ENCODE measurements at places on chromosomes 5 and 9.
A peak's percentile ranks its signal among the peaks of the same experiment; 100 is the strongest.

GRCh38 chr5:172156541-172156994, 31.5 kb downstream of the STK10 start:
- DNase-seq: no peak

- peak; percentile 78 for DNase-seq
Measured at GRCh38 chr5:135425641-135426040, 21.5 kb downstream of the DCANP1 start.

GRCh38 chr9:5388026-5388819, 48.5 kb upstream of the RLN1 start:
- no peak for DNase-seq

GRCh38 chr9:19634881-19635280, 154.0 kb downstream of the SLC24A2 start:
- no peak for DNase-seq

DNA sequence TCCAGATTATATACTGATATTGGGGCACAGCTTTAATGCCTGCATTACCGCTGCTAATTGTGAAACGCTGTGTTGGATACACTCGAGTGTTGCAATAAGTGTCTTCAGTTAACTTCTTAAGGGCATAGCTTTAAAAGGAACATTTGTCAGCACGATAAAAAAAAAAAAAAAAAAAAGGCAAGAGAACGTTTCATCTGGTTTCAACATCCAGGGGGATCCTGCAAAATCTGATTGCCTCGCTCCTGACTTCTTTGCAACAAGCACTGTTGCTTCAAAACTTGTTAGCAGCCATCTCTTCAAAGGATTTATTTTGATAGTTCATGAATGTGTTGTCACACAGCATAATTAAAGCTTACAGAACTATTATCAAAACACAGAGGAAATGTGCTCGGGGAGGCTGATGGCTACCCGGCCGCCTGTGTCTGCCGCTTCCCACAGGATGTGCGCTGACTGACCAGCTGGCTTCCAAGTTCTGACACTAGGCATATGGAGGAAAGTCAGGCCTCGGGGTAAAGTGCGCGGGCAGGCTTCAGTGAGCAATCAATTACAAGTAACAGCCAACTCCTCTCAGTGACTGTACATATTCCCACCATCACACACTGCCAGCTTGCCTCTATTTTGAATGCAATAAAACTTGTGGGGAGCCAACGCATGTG, 77.7 kb downstream of the EBF1 start:
- DNase-seq: no peak

GRCh38 chr5:67502951-67503350, 306.4 kb upstream of the CD180 start:
- no peak for DNase-seq

GRCh38 chr5:79108792-79109191, 2.8 kb upstream of the BHMT start:
- no peak for DNase-seq

DNA sequence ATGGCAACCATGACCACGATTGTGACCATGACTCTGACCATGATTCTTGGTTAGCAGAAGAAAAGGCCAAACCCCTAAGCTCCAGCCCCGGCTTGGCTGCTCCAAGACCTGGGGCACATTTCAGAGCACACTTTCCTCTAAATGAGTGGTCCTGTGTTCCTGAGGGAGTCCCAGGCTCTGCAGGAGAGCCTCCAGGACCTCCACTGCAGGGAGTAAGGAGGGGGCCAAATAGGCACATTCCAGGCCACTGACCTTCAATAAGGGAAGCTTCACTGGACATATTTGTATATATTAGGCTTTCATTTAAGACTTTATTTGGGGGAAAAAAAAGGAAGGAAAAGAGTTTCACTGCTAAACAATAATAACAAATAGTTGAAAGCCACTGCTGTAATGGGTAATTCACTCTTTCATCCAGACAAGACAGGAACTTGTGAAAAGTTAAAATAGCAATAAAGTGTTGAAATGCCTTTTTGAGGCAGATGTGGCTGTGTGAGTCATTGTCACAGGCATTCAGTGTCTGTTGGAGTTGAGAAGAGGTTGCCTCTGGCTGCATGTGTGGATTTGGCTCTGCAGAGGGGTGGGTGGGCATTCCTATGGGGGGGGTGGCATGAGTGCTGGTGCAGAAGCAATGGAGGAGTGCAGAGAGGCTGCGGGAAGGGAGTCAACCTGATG, 63.9 kb upstream of the TGFBR1 start:
- peak; percentile 21 for DNase-seq

DNA sequence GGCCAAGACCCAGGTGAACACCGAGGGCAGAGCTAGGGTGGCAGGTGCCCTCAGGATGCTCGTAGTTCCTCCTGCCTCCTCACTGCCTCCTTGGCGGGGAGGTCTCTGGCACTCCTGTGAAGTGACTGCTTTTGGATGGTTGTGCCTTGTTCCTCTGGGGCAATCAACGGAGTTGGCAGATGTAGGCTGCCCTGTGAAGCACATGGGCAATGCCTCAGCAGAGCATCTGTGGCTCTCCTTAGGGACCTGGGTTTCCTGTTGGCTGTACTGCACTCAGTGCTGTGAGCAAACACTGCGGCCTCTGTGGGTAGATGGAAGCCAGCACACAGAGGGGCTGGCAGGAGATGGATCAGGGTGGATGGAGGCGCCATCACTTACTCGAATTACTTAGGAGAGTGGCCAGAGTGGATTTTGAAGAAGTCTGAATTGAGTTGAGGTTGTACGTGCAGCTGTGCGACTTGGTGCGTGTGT, 71.4 kb upstream of the COL5A1 start:
- DNase-seq: no peak

GRCh38 chr5:81604193-81604592, 146.7 kb downstream of the SSBP2 start:
- no peak for DNase-seq

- no peak for DNase-seq
Measured at GRCh38 chr5:42756606-42757601, at the start of gene CCDC152. TSS of gene CCDC152 (plus strand) at chr5:42756818. CDS start at chr5:42759122, 2,304 bp downstream.

GRCh38 chr5:65197531-65198455, 283.9 kb downstream of the ADAMTS6 start:
- no peak for DNase-seq

DNA sequence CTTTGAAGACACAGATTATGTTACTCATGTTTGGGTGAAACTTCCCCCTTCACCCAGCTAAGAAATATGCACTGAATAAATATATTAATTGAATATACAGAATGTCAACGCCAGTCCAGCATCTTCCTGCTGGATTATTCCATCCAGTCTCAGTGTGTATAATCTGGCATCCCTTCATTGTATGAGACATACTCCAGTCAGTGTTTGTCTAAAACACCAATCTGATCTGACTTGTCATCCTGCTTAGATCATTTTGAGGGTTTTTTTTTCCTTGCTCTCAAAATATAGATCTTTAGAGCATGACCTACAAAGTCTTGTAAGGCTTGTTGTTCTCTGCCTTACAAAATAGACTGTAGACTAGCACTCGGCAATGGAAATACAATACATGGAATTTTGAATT, 195.1 kb downstream of the SMARCA2 start:
- no peak for DNase-seq

GRCh38 chr5:122741681-122742080, 33.2 kb upstream of the SNX2 start:
- no peak for DNase-seq

GRCh38 chr9:98807070-98807813, at the start of gene GALNT12:
TSS of gene GALNT12 (plus strand) at chr9:98807670. CDS start at chr9:98807699, 29 bp downstream.
- DNase-seq: no peak

- DNase-seq: no peak
Measured at GRCh38 chr9:131001021-131001420, 8.0 kb upstream of the LAMC3 start.

DNA sequence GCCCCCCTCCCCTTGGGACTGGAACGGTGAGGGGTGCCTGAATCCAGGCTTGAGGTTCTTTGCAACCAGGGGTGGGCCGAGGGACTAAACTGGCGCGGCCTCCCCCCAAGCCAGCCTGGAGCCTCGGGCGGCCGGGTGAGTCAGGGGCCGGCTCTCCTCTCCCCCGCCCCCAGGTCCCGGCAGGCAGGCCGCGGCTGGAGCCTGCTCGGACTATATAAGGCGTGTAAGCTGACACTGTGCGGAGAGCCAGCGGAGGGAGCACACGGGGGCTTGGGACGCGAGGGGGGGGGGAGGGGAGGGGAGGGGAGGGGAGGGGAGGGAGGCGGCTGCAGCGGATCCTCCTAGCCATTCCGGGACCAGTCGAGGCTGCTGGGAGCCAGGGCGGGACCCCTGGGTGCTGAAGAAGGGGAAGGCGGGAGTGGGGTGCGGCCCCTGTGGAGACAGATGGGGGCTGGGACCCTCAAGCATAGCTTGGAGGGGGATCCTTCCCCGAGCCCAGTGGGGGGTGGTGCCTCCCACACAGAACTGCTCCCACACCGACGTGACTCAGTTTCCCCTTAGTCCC, 595 bp downstream of the PDLIM7 start:
- peak; percentile 56 for DNase-seq

DNA sequence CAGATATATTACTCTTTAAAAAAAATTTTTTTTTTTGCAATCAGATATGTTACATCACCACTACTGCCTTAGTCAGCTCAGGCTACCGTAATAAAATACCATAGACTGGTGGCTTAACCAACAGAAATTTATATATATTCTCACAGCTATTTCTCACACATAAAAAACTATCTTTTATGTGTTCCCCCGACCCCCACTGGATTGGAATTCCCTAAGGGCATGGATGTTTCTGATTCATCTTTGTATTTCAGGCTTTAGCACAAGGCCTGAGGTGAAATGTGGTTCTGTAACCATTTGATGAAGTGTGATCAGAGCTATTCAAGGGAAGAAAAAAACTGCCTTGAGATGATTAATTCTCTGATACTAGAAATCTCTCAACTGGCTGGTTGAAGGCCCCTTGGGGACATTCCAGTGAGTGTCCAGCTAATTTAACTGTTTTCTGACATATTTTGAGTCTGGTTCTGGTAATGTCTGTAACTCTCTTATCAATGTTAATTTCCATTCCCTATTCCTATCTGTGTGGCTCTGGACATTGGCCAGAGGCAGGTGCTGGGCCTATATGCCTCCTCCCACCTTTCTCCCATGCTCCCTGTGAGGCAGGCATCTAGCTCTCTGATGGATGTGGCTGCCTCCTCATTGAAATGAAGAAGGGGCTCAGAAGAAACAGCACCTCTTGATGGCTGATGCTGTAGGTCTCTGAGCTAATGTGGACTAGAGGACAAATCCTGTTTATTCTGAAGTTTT, 2.5 kb downstream of the CD14 start:
- no peak for DNase-seq

- DNase-seq: no peak
Measured at GRCh38 chr5:60230456-60230855, 336.9 kb upstream of the PDE4D start.

DNA sequence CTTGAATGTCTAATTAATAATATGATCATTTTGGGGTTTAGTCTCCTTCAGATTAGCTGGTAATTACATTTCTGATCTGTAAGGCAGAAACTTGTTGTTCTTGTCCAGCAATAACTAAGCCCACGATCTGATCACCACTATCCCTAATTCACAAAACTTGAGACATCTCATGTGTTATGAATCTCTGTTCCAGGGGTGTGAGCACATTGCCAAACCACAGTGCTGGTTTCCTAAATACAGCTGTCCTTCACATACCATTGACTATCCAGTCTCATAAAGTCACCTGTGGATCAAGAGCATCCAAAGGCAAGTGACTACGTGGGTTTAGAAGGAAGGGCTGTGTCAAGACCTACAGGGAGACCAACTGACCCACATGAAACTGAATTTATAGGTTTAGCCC, 134.1 kb upstream of the PRLR start:
- no peak for DNase-seq

DNA sequence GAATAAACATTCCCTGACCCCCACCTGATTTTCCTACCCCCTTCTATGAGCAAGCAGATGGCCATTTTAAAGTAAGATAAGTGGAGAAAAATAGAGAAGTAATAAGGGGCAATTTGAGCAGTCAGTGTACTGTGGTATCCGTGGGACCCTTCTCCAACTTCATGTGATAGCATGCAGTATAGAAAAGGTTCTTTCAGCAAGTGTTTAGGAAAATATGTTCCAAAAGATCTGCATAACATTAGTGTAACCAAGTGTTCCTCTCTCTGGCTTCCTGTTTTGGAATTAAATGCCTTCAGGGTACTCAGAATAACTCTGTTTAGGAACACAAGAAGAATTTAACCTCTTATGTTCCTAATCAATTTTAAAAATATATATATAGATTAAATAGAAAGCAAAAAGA, 134.9 kb downstream of the ATG10 start:
- no peak for DNase-seq

DNA sequence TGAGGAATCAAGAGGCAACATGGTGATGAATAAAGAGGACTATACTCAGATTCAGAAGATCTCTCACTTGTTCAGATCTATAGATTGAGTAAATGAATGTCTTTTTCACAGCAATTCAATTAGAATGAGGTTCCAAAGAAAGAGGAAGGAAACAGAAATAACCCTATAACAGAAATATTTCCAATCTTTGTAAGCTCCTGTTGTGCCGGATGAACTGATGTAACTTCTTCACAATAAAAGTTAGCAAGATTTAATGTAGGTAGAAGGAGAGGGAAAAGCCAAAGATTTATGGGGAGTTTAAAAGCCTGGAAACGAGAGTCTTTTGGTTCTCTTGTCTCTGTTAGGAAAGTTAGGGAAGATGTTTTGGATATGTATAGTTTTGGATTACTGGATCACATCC, 92.1 kb downstream of the PBX3 start:
- DNase-seq: no peak

- no peak for DNase-seq
Measured at GRCh38 chr9:37452611-37453010, 12.6 kb downstream of the ZBTB5 start.

- DNase-seq: no peak
Measured at GRCh38 chr5:149406203-149406978, 27.3 kb upstream of the IL17B start.

DNA sequence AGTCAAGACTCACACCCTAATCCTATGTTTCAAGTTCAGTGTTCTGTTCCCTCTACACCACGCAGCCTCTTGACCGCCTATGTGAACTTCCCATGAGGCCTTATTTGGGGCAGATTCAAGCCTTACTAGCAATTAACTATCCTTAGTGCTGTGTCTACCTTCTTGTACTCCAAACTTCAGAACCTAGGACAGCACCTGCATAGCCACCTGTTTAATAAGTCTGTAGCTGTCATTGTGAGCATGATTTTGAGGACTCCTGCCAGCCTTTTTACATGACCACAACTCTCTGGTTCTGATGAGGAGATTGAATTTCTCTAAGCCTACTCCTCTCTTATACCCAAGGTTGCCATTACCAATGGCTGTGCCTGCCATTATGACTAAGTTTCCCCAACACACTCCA, 50.8 kb upstream of the PCSK1 start:
- peak; percentile 5 for DNase-seq
